ENCODE measurements at places on chromosomes 13 and 19. TPM values are rescaled to one million over a fixed set of nuclear protein-coding genes. Genes with fewer than 3 reads are reported as not detected.

DNA sequence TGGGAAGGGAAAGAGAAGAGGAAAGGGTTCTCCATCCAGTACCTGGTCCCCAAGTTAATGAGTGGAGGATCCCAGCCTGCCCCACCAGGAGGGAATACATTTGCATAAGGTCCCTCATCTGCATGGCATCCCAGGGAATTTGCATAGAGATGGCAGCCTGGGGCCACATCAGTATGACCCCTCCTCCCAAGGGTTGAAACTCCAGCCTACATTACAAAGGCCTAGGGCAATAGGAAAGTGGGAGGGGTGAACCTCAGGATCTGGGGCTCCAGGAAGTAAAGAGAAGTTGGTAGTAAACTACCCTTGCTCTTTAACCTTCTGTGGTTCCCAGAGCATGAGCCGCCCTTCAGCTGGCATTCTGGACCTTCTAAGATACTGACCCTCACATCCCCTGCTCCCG, 6.8 kb upstream of the NECTIN2 start:
- no peaks in the 10 kb centered on the region for H3K4me1 ChIP-seq
- H3K36me3 ChIP-seq: no peaks in the 10 kb centered on the region
- H3K27me3 ChIP-seq: no peaks in the 10 kb centered on the region
- no peak for DNase-seq

GRCh38 chr13:82627183-82627582, 1255.1 kb downstream of the SLITRK1 start:
- H3K4me1 ChIP-seq: no peaks in the 10 kb centered on the region
- no peaks in the 10 kb centered on the region for H3K36me3 ChIP-seq
- no peak overlapping the region for H3K27ac ChIP-seq
- no peaks in the 10 kb centered on the region for H3K27me3 ChIP-seq

GRCh38 chr13:37306778-37307544, 201.5 kb upstream of the CSNK1A1L start:
- H3K27ac ChIP-seq: no peak overlapping the region
- H3K4me1 ChIP-seq: no peaks in the 10 kb centered on the region
- no peaks in the 10 kb centered on the region for H3K27me3 ChIP-seq

DNA sequence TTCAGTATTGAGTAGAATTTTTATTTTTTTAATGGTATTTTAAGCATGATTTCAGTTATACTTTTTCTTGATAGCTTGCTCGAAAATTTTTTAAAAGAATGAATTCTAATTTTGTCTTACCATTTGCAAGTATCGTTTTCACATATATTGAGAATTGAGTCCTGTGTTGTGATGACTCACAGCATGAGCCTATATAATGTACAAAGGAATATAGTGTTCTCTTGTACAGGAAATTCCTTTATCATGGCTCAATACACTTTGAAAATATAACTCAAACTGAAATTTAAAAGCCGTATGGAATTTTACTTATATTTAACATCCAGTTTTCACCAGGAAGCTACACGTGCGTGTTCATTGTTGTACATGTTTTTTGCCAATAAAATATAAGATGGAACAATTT, 161.1 kb upstream of the TMTC4 start:
- no peaks in the 10 kb centered on the region for H3K4me1 ChIP-seq
- no peak for DNase-seq
- no peaks in the 10 kb centered on the region for H3K27me3 ChIP-seq
- H3K4me3 ChIP-seq: no peak overlapping the region

DNA sequence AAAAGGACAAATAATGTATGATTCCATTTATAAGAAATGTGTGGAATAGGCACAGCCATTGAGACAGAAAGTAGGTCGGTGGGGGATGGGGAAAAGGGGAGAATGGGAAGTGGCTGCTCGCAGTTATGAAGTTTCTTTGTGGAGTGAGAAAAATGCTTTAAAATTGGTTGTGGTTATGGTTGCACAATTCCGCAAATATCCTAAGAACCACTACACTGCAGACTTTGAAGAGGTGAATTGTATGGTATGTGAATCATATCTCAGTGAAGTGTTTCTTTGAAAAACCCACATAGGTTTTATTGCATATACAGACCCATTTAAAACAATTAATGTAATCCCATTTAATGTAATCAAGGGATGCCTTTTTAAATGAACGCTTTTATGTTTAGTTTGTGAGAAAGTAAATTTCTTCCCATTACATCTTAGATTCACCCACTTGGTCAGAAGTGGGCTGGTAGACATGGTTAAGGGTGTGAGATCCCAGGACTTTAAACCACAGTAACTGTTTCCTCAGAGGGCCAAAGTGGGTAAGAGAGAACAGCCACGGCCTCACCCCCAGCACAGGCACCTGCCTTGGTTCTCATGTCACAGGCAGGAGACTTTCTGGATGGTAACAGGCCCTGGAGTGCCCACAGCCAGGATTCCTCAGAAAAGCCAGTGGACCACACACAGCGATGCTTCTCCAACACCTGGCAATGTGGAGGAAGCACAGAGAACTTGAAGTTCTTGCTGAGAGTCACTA, 119.3 kb upstream of the GJB6 start:
- H3K27ac ChIP-seq: no peak overlapping the region
- no peaks in the 10 kb centered on the region for H3K27me3 ChIP-seq
- no peaks in the 10 kb centered on the region for H3K36me3 ChIP-seq
- DNase-seq: no peak
- no peak overlapping the region for H3K4me3 ChIP-seq

DNA sequence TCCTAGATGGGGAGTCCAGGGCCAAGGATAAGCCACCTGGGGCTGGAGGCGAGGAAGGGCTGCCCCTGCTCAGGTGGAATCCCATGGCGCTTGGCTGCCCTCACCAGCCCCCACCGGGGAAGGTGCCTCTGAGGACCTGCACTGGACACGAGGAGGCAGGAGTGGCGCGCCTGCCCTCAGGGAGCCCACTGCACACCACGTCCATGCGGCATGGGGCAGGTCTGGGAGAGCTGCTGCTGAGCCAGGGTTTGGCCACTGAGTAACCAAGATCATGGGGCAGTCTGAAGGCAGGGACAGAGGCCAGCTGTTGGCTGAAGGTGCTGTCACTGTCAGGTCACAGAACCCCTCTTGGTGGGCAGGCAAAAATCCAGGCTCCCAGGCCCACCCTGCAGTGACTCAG, 25.9 kb downstream of the ELAVL1 start:
- no peaks in the 10 kb centered on the region for H3K27me3 ChIP-seq
- H3K36me3 ChIP-seq: peaks cover 26% of the 10 kb centered on the region
- no peak overlapping the region for H3K4me3 ChIP-seq
- H3K4me1 ChIP-seq: no peaks in the 10 kb centered on the region

GRCh38 chr19:49590971-49591730, at the start of gene PRR12:
TSS of gene PRR12 (plus strand) at chr19:49591182. CDS start at chr19:49591655, 473 bp downstream.
- no peaks in the 10 kb centered on the region for H3K27me3 ChIP-seq
- H3K27ac ChIP-seq: peak within 1 kb of the TSS; percentile 88
- peak within 1 kb of the TSS; percentile 95 for H3K4me3 ChIP-seq
- DNase-seq: peak; percentile 77
- peaks cover 26% of the 10 kb centered on the region for H3K4me1 ChIP-seq
- peaks cover 8% of the 10 kb centered on the region for H3K36me3 ChIP-seq

- H3K36me3 ChIP-seq: no peaks in the 10 kb centered on the region
- no peak for DNase-seq
- no peak overlapping the region for H3K4me3 ChIP-seq
Observed at GRCh38 chr13:92574499-92574898, 652.1 kb upstream of the GPC6 start.

- no peaks in the 10 kb centered on the region for H3K36me3 ChIP-seq
- no peaks in the 10 kb centered on the region for H3K27me3 ChIP-seq
- H3K4me1 ChIP-seq: no peaks in the 10 kb centered on the region
- no peak overlapping the region for H3K27ac ChIP-seq
- no peak overlapping the region for H3K4me3 ChIP-seq
- no peak for DNase-seq
Observed at GRCh38 chr13:91946498-91947070, 548.2 kb downstream of the GPC5 start.

DNA sequence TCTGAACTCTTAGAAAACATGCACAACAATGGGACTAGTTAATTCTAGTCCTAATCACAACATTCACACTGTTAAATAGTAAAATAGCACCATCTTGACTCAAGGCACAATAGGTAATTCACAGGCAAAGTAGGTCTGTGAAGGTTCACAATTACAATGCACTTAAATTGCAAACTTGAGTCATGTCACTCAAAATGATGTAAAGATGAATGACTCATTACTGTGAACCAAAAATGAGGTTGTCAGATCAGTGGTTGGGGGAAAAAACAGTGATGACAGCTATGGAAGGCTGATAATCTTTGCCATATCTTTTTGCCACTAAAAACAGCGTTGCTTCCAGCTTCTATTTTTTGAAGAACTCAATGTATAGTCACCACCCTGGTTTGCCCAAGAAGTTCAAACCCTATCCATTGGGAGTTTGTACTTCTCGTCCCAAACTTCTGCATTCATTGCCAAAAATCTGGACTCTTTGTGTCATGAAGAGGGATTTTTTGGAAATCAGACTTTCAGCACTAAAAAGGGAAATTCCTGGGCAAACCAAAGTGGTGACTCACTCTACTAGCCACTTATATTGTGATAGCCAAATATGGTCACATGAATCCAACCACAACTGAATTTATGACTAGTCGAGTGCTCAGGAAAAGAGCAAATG, 200.9 kb upstream of the TMTC4 start:
- no peaks in the 10 kb centered on the region for H3K27me3 ChIP-seq
- no peaks in the 10 kb centered on the region for H3K36me3 ChIP-seq
- no peak overlapping the region for H3K4me3 ChIP-seq

DNA sequence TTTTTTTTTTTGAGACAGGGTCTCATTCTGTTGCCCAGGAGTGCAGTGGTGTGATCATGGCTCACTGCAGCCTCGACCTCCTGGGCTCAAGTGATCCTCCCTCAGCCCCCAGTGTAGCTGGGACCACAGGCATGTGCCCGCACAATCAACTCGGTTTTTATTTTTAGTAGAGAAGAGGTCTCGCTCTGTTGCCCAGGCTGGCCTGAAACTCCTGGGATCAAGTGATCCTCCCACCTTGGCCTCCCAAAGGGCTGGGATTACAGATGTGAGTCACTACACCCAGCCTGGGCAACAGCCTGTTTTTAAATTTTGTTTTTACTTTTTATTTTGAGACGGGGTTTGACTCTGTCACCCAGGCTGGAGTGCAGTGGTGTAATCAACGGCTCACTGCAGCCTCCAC, 2.3 kb upstream of the KDM4B start:
- peaks cover 27% of the 10 kb centered on the region for H3K4me1 ChIP-seq
- no peaks in the 10 kb centered on the region for H3K36me3 ChIP-seq
- no peak overlapping the region for H3K27ac ChIP-seq

DNA sequence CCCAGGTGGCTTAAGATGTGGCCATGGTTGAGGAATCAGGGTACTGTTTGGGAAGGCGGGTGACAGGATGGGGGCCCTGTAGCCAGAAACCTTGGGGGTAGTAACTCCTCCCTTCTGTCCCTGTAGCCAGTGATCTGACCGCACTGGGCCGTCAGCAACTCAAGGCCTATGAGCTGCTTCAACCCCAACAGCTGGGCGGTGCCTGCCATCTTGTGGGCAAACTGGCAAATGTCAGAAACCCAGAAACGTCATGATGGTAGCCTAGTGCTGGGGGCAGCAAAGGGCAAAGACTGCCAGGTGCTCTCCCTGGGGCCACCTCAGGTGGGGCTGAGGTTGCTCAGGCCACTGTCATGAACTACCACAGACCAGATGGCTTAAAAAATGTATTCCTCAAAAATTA, 3.5 kb downstream of the COPE start:
- peaks cover 22% of the 10 kb centered on the region for H3K4me1 ChIP-seq
- H3K27ac ChIP-seq: no peak overlapping the region
- H3K36me3 ChIP-seq: no peaks in the 10 kb centered on the region
- H3K4me3 ChIP-seq: no peak overlapping the region
- DNase-seq: no peak
- H3K27me3 ChIP-seq: no peaks in the 10 kb centered on the region

GRCh38 chr19:11881151-11881800, 6.3 kb upstream of the ZNF69 start:
- no peak overlapping the region for H3K4me3 ChIP-seq
- no peak overlapping the region for H3K27ac ChIP-seq
- peak; percentile 59 for DNase-seq
- no peaks in the 10 kb centered on the region for H3K27me3 ChIP-seq
- H3K4me1 ChIP-seq: no peaks in the 10 kb centered on the region

GRCh38 chr13:34507630-34508029, 434.4 kb upstream of the NBEA start:
- H3K4me3 ChIP-seq: no peak overlapping the region
- H3K27me3 ChIP-seq: no peaks in the 10 kb centered on the region
- DNase-seq: no peak
- no peaks in the 10 kb centered on the region for H3K36me3 ChIP-seq
- no peak overlapping the region for H3K27ac ChIP-seq

- H3K27me3 ChIP-seq: no peaks in the 10 kb centered on the region
- peaks cover 25% of the 10 kb centered on the region for H3K4me1 ChIP-seq
- peak; percentile 28 for DNase-seq
- no peak overlapping the region for H3K27ac ChIP-seq
- peak overlapping the region; percentile 32 for H3K4me3 ChIP-seq
Observed at GRCh38 chr19:4303819-4304537, 420 bp upstream of the FSD1 start.

- no peak overlapping the region for H3K4me3 ChIP-seq
- no peaks in the 10 kb centered on the region for H3K4me1 ChIP-seq
- no peaks in the 10 kb centered on the region for H3K27me3 ChIP-seq
Observed at GRCh38 chr13:51781246-51782022, 22.5 kb downstream of the DHRS12 start.

- H3K36me3 ChIP-seq: no peaks in the 10 kb centered on the region
- no peak within 1 kb of the TSS for H3K27ac ChIP-seq
- H3K4me3 ChIP-seq: no peak within 1 kb of the TSS
- no peak for DNase-seq
Observed at GRCh38 chr19:33064792-33065550, at the start of gene RHPN2. TSS of gene RHPN2 (minus strand) at chr19:33064888. CDS start at chr19:33064852, 36 bp downstream.

- peak; percentile 76 for DNase-seq
- H3K4me1 ChIP-seq: peaks cover 25% of the 10 kb centered on the region
- no peak overlapping the region for H3K4me3 ChIP-seq
- H3K27ac ChIP-seq: peak overlapping the region; percentile 60
- no peaks in the 10 kb centered on the region for H3K36me3 ChIP-seq
Observed at GRCh38 chr19:6521718-6522646, 8.8 kb upstream of the TNFSF9 start.

GRCh38 chr13:36054041-36054440, 77.1 kb downstream of the DCLK1 start:
- no peak for DNase-seq
- no peak overlapping the region for H3K27ac ChIP-seq
- no peaks in the 10 kb centered on the region for H3K27me3 ChIP-seq
- H3K36me3 ChIP-seq: no peaks in the 10 kb centered on the region
- H3K4me1 ChIP-seq: no peaks in the 10 kb centered on the region

GRCh38 chr13:40813667-40814454, 24.4 kb downstream of the SLC25A15 start:
- peaks cover 3% of the 10 kb centered on the region for H3K36me3 ChIP-seq
- H3K27me3 ChIP-seq: no peaks in the 10 kb centered on the region
- H3K4me3 ChIP-seq: no peak overlapping the region
- no peaks in the 10 kb centered on the region for H3K4me1 ChIP-seq

GRCh38 chr13:23440821-23441618, 7.5 kb upstream of the SACS start:
- no peak overlapping the region for H3K27ac ChIP-seq
- DNase-seq: no peak
- no peaks in the 10 kb centered on the region for H3K36me3 ChIP-seq
- no peak overlapping the region for H3K4me3 ChIP-seq
- H3K27me3 ChIP-seq: no peaks in the 10 kb centered on the region

PCDH9 gene
- 0.09 TPM for total RNA-seq

JAK3 gene
- total RNA-seq: 125 TPM

CEACAM5 gene
- not detected for total RNA-seq

ZNF506 gene
- 27.8 TPM for total RNA-seq

DACT3 gene
- 2.5 TPM for total RNA-seq

EGLN2 gene
- 103 TPM for total RNA-seq

SMAD9 gene
- total RNA-seq: not detected

C19orf47 gene
- total RNA-seq: 25.4 TPM

KLK1 gene
- total RNA-seq: 0.27 TPM

SLC6A16 gene
- total RNA-seq: 1.1 TPM

Data from CD8-positive, alpha-beta memory T cell (primary cell).